GM23338 (cell line): ENCODE measurements at places on chromosomes 6 and 20.

DNA sequence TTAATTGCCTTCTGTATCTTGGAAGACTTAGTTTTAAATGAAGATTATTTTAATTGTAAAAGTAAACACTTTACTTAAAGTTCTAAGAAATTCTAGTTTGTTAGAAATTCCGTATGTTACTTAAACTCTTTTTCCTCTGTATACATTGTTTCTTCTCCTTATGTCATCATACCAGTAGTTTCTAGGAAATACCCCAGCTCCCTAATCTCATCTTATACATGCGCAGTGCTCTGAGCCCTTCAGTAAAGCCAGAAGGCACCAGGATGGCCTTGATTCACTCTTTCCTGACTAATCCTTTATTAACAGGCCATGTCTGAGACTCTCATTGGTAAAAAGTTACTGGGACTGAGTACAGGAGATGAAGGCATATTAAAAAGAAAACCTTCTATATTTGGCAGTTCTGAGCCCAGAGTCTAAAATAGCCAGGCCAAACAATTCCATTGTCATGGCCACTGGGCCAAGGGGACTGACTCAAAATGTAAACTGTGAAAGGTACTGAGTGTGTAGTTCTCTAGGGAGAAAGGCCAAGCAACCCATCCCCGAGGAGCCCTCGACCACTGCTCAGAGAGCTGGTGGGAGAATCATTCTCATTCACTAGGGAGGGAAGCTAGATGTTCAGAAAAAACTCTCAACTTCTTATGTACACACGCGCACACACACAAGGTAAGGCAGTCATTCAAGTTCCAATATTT is 25.0 kb downstream of the SLC22A1 start:
- no peak for DNase-seq

- DNase-seq: peak; percentile 91
These were observed 605 bp upstream of the PPP1R16B start for GRCh38 chr20:38804682-38805501.

GRCh38 chr6:75830959-75831885 is 82.2 kb downstream of the MYO6 start:
- DNase-seq: no peak

DNA sequence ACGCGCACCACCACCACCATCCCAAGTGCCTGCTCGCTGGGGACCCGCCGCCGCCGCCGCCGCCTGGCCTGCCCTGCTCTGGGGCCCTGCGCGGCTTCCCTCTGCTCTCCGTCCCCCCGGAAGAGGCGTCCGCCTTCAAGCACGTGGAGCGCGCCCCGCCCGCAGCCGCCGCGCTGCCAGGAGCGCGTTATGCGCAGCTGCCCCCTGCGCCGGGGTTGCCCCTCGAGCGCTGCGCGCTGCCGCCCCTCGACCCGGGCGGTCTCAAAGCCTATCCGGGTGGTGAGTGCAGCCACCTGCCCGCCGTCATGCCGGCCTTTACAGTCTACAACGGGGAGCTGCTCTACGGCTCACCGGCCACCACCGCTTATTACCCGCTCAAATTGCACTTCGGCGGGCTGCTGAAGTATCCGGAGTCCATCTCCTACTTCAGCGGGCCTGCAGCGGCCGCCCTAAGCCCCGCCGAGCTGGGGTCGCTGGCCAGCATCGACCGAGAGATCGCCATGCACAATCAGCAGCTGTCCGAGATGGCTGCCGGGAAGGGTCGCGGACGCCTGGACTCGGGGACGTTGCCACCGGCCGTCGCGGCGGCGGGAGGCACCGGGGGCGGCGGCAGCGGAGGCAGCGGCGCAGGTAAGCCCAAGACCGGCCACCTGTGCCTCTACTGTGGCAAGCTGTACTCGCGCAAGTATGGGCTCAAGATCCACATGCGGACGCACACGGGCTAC is 7.2 kb downstream of the PRDM13 start:
- peak; percentile 69 for DNase-seq

DNA sequence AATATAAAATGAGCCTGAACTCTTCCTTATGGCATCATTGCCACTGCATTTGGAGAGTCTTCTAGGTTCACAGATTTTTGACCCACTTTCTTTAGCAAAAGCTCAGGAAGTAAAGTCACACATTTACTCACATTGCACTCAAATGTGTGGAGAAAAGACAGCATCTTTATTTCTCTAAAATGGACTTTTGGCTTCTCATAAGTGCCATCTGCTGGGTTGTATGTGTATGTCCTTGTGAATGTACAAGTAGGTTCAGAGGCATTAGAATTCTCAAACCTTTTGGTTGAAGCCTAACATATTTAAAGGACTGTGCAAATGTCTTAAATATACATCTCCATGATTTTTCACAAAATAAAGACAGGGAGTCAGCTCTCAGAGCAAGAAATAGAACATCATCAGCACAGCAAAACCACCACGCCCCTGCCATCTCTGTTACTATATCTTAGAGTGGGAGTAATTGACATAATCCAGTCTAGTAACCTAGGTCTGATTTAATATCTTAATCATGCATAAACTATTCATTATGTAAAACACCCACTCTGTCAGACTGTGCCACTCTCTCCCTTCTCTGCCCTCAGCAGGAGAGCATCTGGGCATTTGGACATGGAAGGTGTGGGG is 42.2 kb upstream of the SPTLC3 start:
- peak; percentile 17 for DNase-seq

GRCh38 chr20:39111359-39112177 is 149.4 kb downstream of the DHX35 start:
- no peak for DNase-seq
